ENCODE measurements at places on chromosomes 13 and 19.

- no peak for DNase-seq
Observed at GRCh38 chr19:47821460-47822020, at the start of gene CRX. Gene CRX, plus strand, starts transcription at chr19:47821937. Its CDS starts 12,507 bp downstream, at chr19:47834444.

DNA sequence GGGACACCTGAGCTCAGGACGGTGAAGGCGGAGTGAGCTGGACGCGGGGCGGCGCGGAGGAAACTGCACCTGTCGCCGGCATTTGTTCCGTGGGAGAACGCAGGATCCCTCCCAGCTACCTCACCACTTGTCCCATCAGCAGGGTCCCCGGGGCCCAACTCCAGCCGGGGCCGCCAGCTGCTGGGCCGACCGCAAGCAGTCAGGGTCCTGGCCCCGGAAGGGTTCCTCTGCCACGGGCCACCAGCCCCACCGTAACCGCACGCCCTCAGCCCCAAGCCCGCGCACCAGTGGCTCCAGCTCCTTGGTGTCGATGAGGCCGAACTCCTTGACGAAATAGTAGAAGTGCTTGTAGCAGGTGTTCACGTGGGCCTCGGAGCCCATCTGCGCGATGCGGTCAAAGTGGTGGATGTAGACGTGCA is 19.6 kb downstream of the MOB3A start:
- DNase-seq = no peak

- DNase-seq = no peak
Observed at GRCh38 chr19:44702551-44703176, 3.7 kb downstream of the CEACAM16 start.

DNA sequence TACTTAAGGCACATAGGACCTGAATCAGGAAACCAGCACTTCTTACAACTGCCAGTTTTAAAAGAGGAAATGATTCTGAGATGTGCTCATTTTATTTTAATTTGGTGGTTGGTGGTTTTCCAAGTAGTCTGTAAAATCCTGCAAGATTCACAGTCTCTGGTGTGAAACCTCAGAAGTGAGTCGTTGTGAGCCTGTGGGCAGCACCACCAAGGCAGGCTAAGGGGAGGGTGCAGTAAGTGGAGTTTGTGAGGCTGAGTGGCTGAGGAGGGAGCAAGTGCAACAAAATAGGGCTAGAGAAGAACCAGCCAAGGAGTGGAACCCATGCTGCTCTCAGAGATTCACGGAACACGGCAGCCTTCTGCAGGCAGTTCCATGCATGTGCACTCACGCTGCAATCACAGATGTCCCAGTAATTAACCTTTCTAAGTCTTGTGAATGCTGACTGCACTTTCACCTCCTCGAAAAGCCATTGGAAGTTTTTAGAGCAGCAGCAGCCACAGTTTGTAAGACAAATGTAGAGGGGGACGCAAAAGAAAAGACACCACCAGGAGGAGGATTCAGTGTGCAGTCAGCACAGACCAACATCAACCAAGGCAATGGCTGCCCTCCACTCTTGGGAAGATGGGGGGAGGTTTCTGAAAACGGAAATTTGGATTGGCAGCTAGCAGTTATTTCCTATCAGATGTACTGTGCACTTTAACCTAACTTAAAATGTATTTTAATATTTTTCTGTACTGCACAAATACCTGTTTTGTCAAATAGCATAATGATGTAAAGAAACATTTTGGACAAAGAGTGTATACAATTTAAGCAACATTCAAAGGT is 44.9 kb downstream of the ESD start:
- DNase-seq = no peak

DNA sequence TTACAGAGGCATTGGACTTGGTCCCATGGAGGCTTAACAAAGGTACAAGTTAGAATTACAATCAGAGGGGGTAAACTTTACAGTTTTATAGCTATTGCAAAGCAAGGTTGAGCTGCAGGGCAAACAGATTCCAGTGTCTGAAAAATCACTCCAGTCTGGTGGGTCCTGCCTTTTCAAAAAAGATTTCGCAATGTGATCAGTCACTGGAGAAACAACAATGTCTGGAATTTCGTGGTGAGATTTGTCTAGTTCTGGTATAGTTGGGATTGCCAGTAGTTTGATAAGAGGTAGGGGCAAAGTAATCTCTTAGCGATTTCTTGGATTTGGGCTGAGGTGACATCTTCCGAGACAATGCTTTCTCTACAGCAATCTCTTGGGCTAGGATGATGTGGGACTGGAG is 1198.2 kb upstream of the PCDH9 start:
- DNase-seq = no peak

- DNase-seq = peak; percentile 42
Observed at GRCh38 chr19:18915639-18916038, 3.5 kb downstream of the COPE start.

DNA sequence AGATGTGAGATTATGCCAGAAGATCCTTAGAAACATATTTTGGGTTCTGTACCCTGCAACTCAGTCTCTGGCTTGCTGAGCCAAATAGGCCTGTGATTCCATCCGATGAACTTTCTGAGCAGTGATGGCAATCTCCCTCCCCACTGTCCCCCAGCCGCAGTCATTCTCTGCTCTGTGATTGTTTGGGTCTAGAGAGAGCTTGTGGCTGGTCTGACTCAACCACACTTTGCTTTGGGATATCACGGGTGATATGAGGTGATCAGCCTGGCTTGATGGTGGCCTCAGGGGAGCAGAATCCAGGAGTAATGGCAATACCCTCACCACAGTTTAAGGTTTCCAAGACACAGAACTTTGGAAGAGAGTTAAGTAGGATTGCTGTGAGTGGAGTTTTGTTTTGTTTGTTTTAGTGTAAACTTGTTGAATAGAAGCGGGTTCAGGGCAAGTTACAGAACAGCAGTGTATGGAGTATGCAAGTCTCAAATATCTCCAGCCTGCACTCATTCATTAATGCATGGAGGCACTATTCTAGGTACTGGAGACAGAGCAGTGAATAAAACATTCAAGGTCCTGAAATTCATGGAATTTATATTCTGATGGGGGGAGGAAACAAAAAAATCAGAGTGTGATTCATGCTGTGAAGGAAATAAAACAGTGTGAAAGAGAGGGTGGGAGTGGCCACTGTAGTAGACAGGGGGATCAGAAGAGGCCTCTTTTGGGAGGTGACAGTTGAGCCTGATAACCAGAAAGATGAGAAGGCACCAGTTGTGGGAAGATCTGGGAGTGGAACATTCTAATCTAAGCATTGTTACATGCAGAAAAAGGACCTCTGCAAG is 5.3 kb downstream of the SAMD4B start:
- DNase-seq = no peak

GRCh38 chr13:85261757-85262346 is 537.4 kb downstream of the SLITRK6 start:
- DNase-seq = peak; percentile 37

DNA sequence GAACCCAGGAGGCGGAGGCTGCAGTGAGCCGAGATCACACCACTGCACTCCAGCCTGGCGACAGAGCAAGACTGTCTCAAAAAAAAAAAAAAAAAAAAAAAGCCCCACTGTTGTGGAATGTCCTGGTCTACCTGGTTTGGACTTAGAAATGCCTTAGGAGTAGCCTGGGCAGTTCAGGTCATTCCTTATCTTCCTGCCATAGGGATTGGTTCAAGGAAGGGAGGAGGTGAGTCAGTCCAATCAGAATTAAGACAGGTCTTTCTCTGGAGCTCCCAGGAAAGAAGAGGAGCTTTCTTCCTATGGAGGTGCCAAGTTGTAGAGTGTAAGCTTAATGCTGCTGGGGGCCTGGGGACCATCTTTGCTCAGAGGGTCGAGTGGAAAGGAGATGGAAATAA is 44.8 kb downstream of the SIPA1L3 start:
- no peak for DNase-seq

- DNase-seq = no peak
Observed at GRCh38 chr13:45544520-45544919, 71.0 kb downstream of the ERICH6B start.

DNA sequence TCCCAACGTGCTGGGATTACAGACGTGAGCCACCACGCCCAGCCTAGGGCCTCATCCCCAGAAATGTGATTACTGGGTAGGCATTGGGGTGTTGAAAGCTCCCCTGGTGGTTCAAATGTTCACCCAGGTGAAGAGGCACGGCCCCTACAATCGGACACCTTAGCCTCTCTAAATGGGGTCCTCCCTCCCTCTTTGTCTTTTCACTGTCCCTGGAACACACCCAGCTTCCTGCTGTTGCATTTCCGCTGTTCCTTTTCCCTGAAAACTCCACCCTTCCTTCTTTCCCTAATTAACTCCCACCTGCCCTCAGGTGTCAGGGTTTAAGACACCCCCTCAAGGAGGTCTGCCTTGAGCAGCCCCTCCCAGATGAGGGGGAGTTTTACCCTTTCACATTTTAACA is 3.6 kb upstream of the PRODH2 start:
- no peak for DNase-seq

DNA sequence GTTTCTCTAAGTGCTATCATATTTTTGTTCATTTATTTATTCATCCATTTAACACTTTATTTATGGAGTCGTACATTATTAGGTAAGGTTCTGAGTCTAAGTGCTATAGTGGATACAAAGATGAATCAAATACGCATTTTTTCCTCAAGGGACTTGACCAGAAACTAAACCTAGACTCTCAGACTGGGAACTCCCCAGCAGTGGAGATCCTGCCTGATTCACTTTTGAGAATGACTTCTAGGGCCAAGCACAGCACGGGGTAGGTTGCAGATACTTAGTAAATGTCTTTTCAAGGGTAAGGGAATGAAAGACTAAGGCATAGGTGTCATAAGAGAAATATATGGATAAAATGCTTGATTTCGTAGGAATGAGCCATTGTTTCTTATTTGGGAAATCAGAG is 7.2 kb downstream of the DNAJC15 start:
- DNase-seq = no peak

- DNase-seq = no peak
Observed at GRCh38 chr19:40932008-40932959, 50.3 kb upstream of the CYP2A7 start.

GRCh38 chr19:47436712-47437401 is 17.5 kb upstream of the MEIS3 start:
- DNase-seq = peak; percentile 66

GRCh38 chr13:110116072-110116487 is 190.9 kb downstream of the COL4A1 start:
- no peak for DNase-seq

- no peak for DNase-seq
Observed at GRCh38 chr13:29753618-29754472, 96.6 kb downstream of the UBL3 start.

DNA sequence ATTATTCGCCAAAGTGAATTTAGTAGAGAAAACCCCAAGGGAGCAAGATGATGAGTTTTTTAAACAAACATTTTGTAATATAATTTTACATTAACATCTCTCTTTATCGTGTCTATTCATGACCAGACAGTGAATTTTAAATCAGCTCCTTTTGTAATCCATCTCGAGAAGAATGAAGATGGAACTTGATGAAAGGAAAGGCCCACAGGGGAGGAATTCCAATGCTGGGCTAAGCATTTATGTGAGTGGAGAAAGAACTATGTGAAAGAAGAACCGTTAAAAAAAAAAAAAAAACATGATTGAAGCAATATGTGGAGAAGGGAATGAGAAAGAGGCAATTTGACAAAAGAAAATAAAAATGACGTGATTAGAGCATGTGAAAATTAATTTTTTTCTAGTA is 170.6 kb downstream of the KCTD12 start:
- no peak for DNase-seq

DNA sequence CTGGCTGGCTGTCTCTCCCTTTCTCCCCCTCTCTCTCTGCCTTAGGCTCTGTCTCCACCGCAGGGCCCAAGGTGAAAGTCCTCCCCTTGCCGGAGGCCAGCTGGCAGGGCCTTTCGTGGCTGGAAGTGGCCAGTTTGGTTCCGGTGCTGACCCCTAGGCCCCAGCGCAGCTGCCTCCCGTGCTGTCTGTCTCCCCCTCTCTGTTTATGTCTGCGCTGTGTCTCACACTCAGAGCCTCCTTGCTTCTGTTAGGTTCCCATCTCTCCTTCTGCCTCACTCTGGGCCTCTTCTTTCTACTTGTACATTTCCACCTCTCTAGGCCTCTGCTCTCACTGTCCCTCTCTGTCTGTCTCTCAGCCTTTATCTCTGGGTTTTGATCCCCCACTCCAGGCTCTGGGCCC is 13.1 kb downstream of the CCDC97 start:
- no peak for DNase-seq

DNA sequence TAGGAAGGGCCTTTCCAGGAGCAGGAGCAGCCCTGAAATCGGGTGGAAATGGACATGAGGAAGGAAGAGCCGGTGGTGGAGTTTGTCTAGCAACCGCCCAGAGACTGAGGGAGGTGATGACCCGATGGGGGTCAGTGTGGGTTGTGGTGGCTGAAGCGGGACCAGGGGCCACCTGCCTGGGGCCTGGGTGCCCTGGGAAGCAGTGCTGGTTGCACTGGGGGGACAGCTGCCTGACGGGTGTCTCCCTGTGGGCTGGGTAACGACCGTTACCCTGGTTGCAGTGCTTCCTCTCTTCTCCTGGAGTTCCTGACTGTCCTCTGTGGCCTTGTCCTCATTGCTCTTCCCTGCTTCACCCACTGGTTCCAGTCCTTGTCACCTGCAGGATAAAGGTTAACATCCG is 13.0 kb downstream of the ZNF536 start:
- no peak for DNase-seq

DNA sequence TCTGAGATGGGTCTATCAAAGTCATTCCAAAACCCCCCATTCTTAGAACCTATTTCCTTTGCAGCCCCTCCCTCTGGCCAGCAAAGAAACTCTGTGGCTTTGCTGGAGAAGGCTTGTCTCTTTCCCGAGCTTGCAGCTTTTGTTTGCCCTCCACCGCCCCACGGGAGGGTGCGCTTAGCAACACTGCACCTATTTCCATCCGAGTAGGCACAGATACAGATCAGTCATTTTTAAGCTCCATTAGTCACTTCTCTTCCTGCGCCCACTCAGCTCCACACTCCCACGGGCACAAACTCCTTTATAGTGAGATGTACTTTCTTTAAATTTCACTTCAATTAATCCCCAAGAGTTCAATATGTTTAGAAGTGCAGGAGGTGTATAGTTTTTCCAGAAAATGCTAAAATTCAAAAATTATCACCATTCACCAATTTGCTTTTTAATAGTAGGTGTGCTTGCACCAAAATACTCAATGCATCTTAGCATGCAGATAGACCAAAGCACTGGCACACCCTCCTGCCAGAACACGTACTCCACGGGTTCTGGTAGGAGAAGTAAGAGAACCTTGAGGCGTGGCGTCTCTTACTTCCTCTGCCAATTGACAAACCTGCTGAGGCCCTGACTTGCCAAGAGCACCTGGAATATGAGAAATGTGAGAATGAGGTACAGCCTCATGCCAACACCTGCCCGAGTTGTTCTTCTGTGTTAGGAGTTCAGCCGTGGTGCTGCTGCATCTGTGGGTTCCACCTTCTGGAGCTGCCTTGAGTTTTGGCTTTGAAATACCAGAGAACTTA is 183.7 kb downstream of the TEX29 start:
- no peak for DNase-seq

- peak; percentile 90 for DNase-seq
Observed at GRCh38 chr13:90545070-90545840, 802.2 kb upstream of the MIR17HG start.

GRCh38 chr19:14379294-14380065 is 1.8 kb upstream of the ADGRE5 start:
- no peak for DNase-seq

- no peak for DNase-seq
Observed at GRCh38 chr13:41546372-41547190, 89.2 kb downstream of the RGCC start.
